Thyroid gland (tissue), 4 donors: ENCODE measurements at places on chromosomes 3 and 15.

DNA sequence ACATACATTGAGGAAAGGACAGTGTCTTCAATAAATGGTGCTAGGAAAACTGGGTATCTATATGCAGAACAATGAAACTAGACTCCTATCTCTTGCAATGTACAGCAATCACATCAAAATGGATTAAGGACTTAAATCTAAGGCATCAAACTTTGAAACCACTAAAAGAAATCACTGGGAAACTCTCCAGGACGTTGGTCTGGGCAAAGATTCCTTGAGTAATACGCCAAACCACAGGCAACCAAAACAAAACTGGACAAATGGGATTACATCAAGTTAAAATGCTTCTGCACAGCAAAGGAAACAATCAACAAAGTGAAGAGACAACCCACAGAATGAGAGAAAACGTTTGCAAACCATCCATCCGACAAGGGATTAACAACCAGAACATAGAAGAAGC lies 14.5 kb downstream of the LAMP3 start:
- DNase-seq: no peak

- DNase-seq: no peak
Measured at GRCh38 chr15:42282926-42283325, 9.7 kb upstream of the TMEM87A start.

DNA sequence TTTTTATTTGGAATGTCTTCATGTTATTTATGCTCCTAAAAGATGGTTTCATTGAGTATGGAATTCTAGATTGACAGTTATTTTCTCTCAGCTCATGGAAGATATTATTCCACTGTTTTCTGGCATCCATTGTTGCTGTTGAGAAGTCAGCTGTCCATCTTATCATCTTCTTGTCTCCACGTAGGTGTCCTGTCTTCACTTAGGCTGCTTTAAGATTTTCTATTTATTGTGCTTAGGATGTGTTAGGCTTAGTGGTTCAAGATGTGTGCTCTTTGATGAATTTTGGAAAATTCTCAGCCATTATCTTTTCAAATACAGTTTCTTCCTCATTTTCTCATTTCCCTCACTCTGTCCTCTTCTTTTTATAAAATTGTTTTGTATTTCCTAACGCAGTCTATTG lies 52.0 kb downstream of the SNRK start:
- no peak for DNase-seq

GRCh38 chr3:25272090-25272489 lies 156.0 kb upstream of the RARB start:
- DNase-seq: no peak

DNA sequence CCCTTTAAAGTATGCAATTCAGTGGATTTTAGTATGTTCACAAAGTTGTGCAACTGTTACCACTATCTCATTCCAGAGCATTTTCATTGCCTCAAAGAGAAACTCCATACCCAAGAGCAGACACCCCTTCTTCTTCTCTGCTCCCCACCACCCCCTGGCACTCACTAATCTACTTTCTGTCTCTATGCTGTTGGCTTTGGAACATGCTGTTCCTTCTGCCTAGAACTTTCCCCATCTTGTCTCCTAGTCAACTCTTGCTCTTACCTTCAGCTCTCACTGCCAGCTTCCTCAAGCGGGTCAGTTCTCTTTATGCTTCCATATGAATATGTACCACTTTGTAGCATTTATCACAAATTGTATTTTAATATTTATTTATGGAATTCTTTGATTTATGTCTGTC lies 50.1 kb downstream of the TYRO3 start:
- DNase-seq: no peak

DNA sequence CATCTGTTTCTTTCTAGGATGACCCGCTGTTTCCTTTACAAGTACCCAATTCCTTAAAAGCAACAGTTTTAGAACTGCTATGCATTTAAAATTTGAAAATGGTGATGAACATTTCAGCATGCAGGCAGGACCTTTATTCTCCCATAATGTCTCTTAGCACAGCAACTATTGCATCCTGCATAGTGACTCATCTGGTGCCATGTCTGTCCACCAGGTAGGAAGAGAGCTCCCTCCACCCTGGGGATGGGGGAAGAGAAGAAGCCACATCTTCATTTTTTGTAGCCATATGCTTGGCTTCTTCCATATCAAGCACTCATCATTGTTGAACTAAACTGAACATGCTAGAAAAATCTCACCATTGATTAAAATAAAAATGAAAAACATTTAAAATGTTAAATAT lies 9.9 kb downstream of the GPR15 start:
- no peak for DNase-seq

- no peak for DNase-seq
Measured at GRCh38 chr15:69014454-69014853, at the start of gene NOX5. Gene NOX5 (plus strand): TSS chr15:69014695. CDS start chr15:69014736, 41 bp downstream.

GRCh38 chr3:134897391-134898141 lies 102.5 kb downstream of the EPHB1 start:
- DNase-seq: no peak

DNA sequence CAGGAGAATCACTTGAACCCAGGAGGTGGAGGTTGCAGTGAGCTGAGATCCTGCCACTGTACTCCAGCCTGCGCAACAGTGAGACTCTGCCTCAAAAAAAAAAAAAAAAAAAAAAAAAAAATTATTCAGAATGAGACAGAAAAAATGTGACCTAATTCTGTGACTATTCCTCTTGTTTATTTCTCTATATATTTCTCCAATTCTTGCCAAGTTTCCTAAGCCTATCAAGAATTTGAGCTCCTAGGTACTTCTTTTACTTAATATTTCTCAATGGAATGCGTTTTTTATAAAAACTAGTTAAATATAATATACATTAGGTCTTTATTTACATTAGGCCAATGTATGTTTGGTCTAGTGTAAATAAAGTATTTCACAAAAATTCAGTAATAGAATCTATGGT lies 86.8 kb downstream of the NAALADL2 start:
- no peak for DNase-seq

DNA sequence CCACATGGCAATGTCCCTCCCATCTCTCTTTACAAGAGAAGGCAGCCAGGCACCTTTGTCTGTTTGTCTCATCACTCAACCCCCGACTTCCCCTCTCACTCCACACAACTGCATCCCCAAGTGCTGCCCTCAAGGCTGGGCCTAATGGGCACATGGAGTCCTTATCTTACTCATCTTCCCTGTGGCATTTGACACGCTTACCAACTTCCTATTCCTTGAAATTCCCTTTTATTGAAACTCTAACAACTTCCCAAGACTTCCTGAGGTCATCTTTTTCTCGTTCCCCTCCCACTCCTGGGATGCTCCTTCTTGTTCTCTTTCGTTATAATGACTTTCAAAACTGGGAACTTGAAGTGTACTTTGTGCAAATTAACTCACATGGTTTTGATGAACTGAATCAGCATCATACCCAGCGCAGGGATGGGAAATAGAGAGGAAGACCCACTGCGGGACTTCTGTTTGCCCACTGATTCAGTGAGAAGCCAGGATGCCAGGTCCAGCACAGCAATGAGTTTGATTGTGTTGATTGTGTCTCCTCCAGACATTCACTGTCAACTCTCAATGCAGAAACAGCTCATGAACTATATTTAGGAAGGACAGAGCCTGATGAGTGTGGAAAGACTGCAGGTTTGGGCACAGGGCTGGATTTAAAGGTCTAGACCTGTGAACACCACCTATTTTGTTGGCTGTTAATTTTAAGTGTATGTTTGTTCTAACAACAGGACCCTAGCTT lies 104.7 kb upstream of the TNIK start:
- DNase-seq: no peak
